NCI-H1417 (cell line): ENCODE measurements at places on chromosomes 7 and 10.

- no peak for DNase-seq
Observed at GRCh38 chr10:62029401-62029800, 127.9 kb downstream of the ARID5B start.

DNA sequence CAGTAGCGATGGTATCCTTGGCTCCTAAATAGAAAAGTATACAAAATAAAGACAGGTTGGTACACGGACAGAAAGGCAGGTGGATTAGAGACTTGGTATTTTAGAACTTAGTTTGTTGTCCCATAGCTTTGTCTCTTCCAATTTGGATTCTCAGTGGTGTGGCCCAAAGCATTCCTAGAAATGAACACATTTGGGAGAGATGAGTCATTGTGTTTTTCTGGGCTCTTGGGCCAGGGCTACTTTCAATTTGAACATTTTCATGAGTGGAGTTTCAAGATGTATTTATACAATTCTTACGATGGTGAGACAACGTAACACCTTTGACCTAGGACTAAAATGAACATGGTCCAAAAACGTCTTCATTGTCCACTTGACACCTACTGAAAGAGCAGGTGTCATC, 225.1 kb upstream of the YAE1 start:
- DNase-seq: no peak

DNA sequence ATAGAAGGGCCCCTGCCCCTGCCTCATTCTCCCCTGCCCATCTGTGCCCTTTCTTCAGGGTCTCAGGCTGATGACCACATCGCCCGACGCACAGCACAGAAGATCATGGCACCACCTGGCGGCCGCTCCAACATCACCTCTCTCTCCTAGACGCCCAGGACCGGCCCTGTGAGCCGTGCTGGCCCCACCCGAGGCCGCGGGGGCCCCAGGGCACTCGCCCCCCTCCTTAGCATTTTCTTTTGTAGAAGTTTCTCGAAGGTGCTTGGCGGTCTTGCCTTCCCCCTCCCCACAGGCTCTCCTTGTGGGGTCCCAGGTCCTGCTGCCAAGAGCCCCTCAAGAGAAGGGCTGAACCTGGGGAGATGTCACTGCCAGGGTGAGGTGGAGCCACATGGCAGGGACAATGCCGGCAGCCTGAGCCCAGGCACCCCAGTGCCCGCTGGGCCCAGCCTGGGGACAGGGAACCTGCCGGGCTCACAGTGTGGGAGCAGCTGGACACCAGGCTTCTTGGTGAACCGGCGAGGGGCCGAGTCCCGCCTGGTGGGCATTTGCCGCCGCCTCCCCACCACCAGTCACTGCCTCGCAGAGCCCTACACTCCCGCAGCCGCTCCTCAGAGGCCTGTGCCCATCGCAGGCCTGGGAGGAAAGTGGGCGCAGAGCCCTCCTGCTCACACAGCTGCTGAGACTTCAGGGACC, 18.2 kb downstream of the DPYSL4 start:
- no peak for DNase-seq

GRCh38 chr7:73888959-73889358, 28.0 kb downstream of the TMEM270 start:
- no peak for DNase-seq

- DNase-seq: no peak
Observed at GRCh38 chr7:12350971-12351370, 52.7 kb downstream of the VWDE start.

- peak; percentile 27 for DNase-seq
Observed at GRCh38 chr10:100744136-100744986, 1.0 kb upstream of the PAX2 start.

GRCh38 chr10:12418000-12418399, 68.7 kb downstream of the CAMK1D start:
- DNase-seq: no peak

DNA sequence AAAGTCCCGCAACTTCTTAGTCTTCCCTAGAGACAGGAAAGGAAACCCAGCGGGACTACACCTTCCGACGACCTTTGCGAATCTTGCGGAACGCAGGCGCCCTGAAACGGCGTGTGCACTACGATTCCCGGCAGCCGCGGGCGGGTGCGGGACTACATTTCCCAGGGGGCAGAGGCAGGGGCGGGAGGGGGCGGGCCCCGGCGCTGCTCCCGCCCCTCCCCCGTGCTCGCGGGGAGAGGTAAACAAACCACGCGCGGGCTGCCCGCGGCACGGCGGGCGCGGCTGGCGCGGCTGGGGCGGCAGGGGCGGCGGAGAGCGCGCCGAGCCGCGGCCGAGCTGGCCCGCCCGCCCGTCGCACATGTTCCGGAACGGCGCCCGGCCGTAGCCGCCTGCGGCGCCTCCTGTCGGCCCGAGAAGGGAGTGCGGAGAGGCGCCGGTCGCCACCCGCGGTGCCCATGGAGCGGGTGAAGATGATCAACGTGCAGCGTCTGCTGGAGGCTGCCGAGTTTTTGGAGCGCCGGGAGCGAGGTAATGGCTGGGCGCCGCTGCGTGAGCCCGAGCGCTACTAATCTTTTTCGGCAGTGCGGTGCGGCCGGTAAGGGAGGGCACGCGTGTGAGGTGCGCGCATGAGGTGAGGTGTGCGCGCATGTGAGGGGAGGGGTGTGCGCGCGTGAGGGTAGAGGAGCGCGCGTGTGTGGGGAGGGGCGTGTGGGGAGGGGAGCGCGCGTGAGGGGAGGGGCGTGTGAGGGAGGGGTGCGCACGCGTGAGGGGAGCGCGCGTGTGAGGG, 18.5 kb downstream of the MXI1 start:
- peak; percentile 82 for DNase-seq

- DNase-seq: no peak
Observed at GRCh38 chr10:106267591-106267990, 896.9 kb downstream of the SORCS1 start.

DNA sequence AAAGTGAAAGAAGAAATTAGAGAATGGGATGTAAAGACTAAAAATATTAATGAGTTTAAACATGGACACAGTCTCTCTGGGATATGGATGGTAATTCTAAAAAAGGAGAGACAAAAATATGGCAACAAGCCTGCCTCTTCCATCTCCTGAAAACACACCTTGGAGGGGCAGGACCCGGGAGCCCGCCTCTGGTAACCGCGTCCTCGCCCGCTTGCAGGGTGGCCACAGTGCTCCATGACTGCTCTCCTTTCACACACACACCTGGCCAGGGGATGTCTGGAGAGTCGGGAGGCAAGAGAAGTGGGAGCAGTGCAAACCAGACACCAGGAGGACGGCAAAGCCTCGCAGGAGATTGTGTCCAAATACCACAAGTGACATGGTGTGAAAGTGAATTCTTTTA, 166.3 kb downstream of the ZMYND11 start:
- no peak for DNase-seq

- DNase-seq: no peak
Observed at GRCh38 chr10:30600005-30600404, 29.5 kb downstream of the LYZL2 start.

DNA sequence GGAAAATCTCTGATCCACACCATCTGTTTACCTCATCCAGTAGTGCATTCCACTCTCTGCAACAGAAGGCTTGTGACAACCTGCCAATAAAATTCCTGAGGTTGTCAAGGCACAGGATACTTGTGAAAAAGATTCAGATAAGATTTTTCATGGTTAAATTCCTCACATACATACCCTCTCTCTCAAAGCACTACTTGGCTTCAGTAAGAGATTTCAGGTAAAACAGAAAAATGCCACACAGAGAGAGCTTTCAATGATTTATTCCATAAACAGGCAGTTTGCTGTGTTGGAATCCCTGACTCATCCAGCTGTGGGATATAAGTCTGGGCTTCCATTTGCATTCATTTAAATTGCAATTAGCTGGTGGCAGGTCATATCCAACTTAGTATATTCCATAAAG, 99.7 kb upstream of the CAV2 start:
- DNase-seq: no peak

DNA sequence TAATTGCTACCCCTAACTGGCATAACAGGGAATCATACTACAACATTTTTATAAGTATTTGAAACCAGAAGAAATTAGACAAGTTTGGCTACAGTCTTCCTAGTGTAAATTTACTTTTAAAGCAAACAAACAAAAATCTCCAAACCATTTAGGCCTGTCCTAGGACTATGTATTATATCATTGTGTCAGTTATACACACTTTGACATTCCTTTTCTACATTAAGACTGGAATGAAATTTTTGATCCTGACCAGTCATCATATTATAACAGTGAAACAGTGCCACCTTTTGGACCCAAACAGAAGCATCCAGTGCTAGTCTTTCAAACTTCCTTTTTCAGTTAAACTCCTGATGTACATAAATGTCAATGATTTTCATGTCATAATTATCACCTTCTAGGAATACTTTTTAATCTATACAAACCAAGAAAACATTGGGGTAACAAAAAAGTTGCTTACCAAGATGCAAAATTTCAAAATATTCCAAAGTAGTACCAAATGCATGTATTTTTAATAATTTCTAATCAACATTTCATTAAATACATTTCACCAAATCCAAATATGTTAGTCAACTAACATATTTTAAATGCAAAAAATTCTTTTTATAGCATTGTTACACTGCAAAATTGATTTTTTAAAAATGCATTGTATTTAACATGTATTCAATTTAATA, 75.7 kb downstream of the IMMP2L start:
- peak; percentile 38 for DNase-seq

DNA sequence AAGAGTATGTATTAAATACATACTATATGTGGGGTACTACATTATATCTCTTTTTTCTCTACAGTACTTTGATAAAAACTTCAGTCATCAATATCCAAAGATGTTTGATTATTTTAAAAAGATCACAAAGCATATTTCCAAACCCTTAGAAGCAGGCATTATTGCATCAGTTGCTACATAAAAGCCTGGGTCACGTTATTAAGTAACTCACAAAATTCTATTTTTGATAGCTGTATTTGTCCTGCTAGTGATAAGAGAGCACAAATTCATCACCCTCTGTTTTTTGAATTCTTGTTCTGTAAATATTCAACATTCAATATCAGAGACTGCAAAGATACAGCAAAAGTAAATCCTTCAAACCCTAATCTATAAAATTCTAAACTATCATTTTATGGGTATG, 30.0 kb downstream of the A1CF start:
- no peak for DNase-seq

- no peak for DNase-seq
Observed at GRCh38 chr7:25832456-25832855, 319.5 kb upstream of the NFE2L3 start.

DNA sequence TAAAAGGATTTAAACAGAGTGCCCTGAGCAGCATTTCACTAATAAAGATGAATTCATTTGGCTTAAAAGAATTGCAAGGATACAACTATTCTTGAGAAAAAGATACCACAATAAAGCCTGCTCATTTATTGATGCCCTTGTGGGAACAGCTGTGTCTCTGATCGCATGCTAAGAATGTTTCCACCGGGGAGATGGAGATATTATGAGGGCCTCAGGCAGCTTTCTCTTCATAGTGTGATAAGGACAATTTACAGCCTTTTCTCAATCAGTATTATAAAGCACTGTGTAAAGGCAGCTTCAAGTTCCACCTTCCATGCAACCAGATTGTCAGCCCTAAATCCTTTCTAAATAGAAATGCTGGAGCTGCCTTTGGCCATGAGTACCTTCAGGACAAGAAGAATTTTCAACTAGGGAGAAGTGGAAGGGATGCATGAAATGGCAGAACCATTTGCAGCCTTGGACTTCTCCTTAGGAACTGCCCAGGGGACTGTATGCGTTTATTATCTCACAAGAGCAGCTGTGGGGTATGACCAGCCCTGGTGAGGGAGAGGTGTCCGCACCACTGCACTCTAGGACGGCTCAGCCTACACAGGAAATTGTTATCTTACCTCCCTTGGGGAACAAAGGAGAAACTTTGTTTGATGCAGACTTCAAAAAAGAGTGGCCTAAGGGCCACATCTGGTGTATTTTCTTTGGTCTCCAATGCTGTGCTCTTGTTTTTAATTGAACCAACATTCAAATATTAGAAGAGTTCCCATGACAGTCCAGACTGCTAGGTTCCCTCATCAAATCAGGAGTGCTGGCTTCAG, 116.9 kb upstream of the PCGF5 start:
- DNase-seq: no peak

DNA sequence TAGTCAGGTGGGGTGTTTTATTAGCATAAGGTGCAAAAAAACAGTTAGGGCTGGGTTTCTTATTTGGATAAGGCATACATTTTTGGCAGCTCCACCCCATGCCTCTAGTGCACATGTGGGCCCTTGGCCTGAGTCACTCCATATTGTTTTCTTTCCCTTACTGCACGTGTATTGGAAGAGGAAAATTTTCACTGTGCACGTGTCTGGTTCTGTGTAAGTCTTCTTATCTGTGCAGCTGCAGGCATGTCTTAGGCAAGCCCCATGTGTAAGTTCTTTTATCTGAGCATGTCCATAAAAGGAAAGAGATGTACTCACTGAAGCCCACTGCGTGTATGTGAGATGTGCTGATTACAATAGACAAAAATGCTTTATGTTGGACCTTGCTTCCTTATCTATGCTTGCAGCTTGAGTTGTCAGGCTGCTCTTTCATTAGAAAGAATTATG, 540.3 kb upstream of the IGFBP3 start:
- DNase-seq: no peak

DNA sequence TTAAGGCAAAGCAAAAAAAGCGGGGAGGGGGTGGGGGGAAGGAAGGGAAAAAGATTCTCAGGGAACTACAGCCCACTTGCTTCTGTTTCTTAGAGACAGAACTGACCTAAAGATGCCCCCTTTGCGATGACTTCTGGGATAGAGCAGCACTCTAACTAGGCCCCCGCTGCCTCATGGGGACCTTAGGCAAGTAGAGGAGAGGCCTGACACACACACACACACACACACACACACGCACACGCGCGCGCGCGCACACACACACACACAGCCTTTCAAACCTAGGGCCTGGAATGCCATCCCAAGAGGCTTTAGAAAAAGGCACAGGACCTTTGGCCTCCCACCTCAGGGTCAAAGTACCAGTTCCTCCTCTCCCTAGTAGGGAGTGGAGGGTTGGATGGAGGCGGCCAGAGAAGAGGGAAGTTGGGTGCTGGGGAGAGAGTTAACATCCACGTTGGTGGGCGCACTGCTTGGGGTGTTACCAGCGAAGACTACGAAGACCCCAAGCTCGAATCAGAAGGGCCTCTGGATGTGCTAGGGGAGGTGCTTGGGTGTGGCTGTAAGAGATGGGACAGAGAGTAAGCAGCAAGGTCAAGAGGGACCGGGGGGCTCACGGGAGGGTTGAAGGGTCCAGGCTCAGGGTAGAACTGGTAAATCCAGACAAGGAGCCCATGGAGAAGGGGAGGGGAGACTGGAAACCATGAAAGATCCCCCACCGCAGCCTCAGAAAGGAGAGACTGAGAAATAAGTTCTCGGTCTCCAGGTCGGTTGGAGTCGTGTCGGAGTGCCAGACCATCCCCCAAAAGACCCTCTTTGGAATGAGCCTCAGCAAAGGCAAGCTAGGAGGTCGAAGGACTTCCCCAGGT, 1.2 kb upstream of the COL1A2 start:
- DNase-seq: no peak
